ENCODE measurements at places on chromosomes 1 and 21.

DNA sequence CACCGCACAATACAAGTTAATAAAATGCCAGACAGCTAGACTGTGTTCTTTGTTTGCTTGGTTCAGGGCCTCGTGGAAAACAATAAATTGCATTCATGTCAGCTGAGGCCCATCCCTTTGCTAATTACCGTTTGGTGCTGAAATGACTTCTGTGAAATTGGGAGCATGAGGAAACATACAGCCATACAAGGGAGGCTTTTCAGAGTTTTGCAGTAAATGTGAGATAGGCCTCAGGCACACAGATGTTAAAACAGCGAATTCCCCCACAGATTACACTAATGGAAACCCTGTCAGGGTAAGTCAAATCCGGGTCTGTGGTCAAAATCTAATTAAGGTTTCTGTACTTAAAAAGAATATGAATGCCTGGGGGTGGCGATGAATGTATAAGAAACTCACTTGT lies 173.5 kb upstream of the LMO4 start:
- DNase-seq, result no peak

DNA sequence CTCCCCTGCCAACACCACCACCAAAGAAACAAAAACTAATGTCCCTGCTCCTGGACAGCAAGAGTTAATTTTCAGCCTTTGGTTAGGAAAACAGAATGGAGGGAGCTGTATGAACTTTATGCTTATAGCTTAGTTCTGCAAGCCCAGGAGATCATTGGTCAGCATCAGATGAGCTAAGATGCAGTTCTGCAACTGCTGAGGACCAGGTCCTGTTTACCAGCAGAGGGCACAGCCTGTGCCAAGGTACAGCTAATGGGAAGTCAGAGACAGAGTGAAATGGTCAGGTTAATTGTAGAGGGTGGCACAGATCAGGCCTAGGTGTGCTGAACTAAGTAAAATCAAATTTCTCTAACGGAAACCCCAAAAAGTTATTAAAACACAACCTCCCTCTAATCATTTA lies 161.3 kb downstream of the ROR1 start:
- no peak for DNase-seq

GRCh38 chr1:33118274-33118673 lies 37.3 kb downstream of the AZIN2 start:
- no peak for DNase-seq

- no peak for DNase-seq
Measured at GRCh38 chr1:227568593-227568992, 5.2 kb downstream of the ZNF678 start.

DNA sequence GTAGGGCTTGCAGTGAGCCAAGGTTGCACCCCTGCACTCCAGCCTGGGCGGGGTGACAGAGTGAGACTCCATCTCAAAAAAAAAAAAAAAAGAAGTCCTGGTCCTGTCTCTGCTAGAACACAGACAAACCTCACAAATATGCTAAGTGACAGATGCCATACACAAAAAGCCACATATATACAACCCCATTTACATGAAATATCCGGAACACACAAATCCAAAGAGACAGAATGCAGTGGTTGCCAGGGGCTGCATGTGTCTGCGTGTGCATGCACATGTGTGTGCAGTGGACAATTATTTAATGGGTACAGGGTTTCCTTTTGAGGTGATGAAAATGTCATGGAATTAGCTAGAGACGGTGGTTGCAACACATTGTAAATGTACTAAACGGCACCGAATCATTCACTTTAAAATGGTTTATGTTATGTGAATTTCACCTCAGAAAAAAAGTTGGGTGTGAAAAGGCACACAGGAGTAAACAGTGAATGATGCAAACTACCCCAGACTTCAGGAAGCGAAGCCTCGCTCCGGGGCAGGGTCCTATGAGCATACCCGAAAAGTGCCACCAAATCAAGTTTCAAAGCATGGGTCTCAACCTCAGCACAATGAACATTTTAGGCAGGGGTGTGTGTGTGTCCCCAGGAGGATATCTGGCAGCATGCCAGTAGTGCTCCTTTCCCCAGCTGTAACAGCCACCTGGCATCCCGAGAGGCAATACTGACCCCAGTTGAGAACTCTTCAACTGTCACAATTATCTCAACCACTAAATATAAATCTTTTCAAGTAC lies 48.3 kb downstream of the GNB1 start:
- no peak for DNase-seq

DNA sequence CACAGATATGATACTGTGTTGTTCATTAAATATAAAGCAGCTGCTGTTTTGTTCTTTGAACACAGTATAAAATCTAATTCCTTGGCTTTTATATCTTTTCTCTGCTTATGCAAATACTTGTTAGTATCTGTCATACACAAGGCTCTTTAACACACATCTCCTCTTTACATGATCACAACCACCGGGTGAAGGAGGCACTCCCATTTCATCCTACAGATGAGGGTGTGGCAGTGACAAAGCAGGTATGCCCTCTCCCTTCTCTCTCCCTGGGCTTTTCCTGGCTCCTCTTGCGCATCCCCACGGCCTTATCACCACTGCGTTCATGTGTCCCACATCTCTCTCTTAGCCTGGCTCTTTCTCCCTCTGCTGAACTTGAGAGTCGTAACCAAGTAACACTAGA lies 38.2 kb downstream of the JUN start:
- DNase-seq, result no peak

DNA sequence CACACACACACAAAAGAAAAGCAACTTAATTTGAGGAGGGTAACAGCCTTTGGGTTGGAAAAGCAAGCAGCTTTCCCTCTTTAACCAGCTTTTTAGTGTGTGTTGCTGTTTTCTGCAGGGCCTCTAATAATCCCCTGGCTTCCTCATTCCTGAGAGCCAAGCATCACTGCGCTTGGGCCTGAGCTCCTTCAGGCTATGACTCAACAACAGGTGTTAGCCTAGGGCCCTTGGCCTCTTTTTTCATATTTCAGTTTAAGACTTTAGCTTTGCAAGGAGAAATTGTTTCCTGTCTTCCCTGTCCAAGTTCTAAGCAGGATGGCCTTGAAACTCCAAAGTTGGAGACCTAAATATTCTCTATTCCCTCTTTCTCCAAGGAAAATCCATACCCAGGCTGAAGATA lies 26.2 kb upstream of the SNX27 start:
- DNase-seq, result no peak

GRCh38 chr1:32256473-32257226 lies 5.6 kb downstream of the LCK start:
- no peak for DNase-seq

- no peak for DNase-seq
Measured at GRCh38 chr1:9211291-9211811, 23.2 kb upstream of the H6PD start.

- no peak for DNase-seq
Measured at GRCh38 chr1:206949641-206950040, 3.4 kb upstream of the PIGR start.

GRCh38 chr1:225657462-225657989 lies 4.6 kb upstream of the ENAH start:
- no peak for DNase-seq

- DNase-seq, result no peak
Measured at GRCh38 chr1:231124746-231125145, 37.1 kb upstream of the TRIM67 start.

DNA sequence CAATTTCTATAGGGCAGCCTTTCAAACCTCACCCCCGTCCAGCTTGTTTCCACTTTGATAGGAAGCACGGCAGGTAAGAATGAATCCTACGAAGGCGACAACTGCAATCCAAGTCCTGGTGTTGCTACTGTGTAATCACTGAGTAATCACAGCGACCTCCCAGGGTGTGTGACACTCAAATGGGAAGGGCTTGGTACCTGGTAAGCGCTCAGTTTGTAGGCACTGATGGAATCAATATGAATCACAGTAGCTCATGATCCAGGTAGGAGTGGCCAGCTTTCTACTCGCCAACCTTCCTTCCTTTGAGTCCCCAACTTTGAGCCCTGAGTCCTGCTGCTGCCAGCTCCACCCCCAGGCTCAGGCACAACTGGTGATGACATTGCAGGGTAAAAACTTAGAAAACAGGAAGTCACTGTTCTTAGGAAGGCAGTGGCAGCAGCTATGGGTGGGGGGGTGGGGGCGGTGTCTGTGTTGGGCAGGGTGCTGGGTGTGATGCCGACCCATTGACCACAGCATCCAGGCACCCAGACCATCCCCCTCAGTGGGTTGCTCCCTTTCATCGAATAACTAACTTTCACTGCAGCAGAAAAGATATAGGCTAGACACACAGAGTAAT lies 70.7 kb downstream of the CD247 start:
- DNase-seq, result no peak

- no peak for DNase-seq
Measured at GRCh38 chr21:42389449-42389835, 6.4 kb downstream of the TMPRSS3 start.

- no peak for DNase-seq
Measured at GRCh38 chr1:175338387-175339135, 146.0 kb upstream of the KIAA0040 start.

GRCh38 chr1:36703526-36704208 lies 221.0 kb upstream of the CSF3R start:
- DNase-seq, result no peak

DNA sequence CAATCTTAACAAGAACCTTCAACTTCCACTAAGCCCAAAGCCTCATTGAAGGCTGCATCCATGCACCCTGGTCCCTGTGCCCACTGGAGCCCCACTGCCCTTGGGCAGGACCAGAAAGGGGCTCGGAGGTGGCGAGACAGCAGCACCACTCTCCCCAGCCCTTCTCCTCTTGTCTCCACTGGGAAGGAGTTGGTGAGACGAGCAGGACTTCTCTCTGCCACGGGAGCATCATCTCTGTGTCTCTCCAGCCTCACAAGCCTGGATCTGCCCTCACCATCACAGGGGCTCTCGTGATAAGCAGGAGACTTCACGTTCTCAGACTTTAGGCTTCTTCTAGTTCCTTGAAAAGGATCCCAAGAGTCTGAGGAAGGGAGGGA lies 7.2 kb upstream of the ETV3L start:
- DNase-seq, result no peak

GRCh38 chr1:76998582-76999223 lies 131.4 kb downstream of the ST6GALNAC5 start:
- no peak for DNase-seq

DNA sequence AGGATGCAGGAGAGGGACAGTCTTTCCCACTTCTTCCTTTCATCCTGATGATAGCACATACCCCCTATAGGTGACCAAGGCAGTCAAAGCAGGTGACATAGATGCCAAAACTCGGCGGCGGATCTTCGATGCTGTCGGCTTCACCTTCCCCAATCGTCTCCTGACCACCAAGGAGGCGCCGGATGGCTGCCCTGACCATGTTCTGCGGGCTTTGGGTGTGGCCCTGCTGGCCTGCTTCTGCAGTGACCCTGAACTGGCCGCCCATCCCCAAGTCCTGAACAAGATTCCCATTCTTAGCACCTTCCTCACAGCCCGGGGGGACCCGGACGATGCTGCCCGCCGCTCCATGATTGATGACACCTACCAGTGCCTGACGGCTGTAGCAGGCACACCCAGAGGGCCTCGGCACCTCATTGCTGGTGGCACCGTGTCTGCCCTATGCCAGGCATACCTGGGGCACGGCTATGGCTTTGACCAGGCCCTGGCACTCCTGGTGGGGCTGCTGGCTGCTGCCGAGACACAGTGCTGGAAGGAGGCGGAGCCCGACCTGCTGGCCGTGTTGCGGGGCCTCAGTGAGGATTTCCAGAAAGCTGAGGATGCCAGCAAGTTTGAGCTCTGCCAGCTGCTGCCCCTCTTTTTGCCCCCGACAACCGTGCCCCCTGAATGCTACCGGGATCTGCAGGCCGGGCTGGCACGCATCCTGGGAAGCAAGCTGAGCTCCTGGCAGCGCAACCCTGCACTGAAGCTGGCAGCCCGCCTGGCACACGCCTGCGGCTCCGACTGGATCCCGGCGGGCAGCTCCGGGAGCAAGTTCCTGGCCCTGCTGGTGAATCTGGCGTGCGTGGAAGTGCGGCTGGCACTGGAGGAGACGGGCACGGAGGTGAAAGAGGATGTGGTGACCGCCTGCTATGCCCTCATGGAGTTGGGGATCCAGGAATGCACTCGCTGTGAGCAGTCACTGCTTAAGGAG lies 2.9 kb downstream of the NCDN start:
- DNase-seq, result no peak

GRCh38 chr21:41124641-41125201 lies 43.2 kb upstream of the BACE2 start:
- DNase-seq, result no peak

DNA sequence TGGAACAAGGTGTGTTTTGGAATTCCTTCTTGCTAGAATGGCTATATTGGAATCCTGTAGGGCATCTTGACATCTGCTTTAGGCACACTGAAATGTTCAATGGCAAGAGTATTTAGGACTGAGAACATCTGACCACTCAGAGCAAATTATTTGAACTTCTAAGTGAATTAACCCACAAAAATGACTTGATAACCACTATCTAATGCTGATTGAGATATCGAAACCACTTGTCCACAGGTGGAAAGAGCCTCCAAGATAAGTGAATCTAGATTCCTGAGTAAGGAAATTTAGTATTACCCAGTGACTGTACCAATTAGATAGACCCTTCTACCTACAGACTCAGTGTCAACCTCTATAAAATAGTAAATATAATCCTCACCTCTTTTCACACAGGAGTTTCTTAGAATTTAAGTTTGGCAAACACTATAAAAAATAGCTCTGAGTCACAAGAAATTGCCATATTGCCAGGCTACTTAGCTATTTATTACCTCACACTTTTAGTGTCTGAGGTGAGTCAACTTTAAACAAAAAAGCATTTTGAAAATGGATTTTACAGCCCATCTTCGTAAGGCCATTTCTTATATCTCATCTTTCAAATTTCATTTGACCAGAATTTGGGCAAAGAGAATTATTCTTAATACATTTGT lies 421.8 kb downstream of the PTBP2 start:
- DNase-seq, result no peak

- DNase-seq, result no peak
Measured at GRCh38 chr1:23521588-23521987, 9.4 kb downstream of the E2F2 start.

GRCh38 chr1:41712695-41713094 lies 206.0 kb downstream of the HIVEP3 start:
- no peak for DNase-seq

DNA sequence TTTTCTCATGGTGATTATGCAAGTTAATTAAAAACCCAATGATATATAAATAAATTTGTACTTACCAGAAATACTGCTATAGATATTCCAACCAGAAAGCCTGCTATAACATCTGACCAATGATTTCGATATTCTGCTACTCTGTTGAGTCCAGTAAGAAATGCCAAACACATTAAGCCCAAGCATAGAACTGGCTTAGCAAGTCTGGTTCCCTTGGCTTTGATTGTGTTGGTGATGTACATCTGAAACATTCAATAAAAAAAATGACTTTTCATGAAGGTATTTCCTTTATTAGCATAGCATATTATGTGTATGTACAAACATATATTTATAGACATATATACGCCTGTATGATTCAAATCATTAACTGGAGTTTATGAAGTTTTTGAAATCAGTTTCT lies 82.8 kb downstream of the PLPPR5 start:
- DNase-seq, result no peak

DNA sequence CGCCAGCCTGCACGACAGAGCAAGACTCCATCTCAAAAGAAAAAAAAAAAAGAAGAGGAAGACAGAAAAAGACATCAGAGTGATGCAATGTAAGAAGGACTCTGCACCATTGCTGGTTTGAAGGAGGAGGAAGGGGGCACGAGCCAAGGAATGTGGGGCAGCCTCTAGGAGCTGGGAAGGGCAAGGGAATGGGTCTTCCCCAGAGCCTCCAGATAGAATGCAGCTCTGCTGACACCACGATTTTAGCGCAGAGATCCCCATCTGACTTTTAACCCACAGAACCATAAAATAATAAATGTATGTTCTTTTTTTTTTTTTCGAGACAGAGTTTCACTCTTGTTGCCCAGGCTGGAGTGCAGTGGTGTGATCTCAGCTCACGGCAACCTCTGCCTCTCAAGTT lies 33.9 kb upstream of the LAMC2 start:
- no peak for DNase-seq
